Neuronal stem cell (in vitro differentiated cells): ENCODE measurements at places on chromosomes 7 and 10.

DNA sequence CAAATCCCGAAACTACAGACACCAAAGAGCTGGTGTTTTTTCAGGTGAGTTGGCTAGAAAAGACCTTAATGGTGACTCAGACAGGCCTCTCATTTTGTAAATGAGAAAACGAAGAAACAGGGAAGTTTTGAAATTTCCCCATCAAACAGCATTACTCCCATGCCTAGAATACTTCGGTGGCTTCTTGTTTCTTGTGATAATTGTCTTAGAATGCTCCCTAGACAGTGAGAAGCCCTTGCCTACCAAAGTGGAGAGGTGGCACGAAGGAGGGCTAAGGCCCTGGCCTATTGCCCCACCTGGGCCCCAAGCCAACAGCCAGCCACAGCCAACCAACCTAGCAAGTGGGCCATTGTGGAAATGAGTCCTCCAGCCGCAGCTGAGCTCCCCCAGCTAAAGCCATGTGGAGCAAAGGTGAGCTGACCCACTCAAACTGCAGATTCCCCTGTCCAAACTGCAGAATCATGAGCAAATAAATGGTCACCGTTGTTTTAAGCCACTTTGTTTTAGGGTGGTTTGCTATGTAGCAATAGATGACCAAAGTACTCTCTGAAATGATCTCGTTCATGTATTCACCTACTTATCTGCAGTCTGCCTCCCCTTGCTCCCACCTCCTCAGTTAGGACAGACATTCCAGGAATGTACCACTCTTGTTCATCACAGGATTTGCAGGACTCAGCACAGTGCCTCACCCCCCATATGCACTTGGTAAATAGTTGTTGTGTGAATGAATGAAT is 97.7 kb upstream of the FGFR2 start:
- DNase-seq = no peak

- no peak for DNase-seq
Measured at GRCh38 chr10:88889559-88890337, 9.7 kb downstream of the STAMBPL1 start.

- DNase-seq = no peak
Measured at GRCh38 chr7:82840061-82840460, 322.6 kb downstream of the PCLO start.

GRCh38 chr7:157433628-157434027 is 96.8 kb downstream of the DNAJB6 start:
- no peak for DNase-seq

DNA sequence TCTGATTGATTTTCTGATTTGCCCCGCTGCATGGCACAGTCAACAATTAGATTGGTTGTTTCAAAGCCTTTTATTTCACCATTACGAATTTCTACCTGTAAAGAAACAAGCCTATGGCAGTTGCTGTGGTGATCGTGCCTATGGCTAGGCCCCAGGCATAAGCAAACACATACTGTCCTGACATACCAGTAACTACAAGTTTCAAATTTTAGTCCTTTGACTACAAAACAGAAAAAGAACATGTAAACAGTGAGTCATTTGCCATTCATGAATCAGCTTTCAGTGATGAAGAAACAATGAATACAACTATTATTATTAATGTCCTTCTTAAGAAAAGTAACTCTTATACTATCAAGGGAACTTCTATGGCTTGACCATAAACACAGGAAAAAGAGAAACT is 168.0 kb upstream of the LRRN3 start:
- no peak for DNase-seq

DNA sequence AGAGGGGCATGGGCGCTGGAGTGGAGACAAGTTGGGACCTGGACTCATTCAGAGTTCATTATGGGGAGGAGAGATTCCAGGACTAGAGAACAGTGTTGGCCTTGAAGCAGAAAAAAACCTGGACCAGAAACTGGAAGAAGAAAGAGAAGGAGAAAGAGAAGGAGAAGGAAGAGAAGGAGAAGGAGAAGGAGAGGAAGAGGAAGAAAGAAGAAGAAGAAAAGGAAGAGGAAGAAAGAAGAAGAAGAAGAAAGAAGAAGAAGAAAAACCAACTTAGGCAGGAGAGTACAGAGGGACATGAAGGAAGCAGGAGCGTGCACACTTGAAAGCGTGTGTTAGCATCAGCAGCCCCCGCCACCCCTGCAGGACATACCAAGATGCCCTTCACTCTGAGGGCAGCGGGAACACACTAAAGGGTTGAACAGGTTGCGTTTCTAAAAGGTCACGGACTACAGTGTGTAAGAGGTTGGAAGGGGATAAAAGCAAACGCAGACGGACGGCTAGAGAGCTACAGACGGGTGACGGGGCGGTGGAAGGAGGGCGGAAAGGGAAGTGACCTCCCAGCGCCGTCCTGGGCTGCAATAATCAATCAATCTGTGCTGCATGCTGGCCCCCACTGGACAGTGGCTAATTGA is 95.3 kb downstream of the SEC61G start:
- no peak for DNase-seq

DNA sequence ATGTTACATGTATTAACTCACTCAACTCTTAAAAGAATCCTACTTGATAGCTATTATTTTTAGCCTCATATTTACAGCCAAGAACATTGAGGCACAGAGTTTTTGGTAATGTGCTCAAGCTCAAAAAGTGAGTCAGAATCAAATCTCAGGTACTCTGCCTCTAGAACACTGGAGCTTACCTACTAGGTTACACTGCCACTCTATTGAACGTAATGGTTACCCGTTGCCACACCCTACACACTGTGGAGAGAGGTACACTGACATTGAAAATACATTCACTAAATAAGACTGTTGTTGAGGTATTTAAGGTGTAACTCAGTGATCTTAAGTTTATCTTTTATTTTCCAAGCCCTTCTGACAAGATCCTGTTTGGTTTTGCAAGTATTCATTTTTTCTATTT is 17.9 kb downstream of the SLC26A3 start:
- DNase-seq = no peak

GRCh38 chr7:28748346-28748745 is 209.8 kb downstream of the TRIL start:
- DNase-seq = no peak

GRCh38 chr10:110254467-110254866 is 47.1 kb downstream of the MXI1 start:
- no peak for DNase-seq

- no peak for DNase-seq
Measured at GRCh38 chr7:141320287-141320686, 230.9 kb upstream of the AGK start.

DNA sequence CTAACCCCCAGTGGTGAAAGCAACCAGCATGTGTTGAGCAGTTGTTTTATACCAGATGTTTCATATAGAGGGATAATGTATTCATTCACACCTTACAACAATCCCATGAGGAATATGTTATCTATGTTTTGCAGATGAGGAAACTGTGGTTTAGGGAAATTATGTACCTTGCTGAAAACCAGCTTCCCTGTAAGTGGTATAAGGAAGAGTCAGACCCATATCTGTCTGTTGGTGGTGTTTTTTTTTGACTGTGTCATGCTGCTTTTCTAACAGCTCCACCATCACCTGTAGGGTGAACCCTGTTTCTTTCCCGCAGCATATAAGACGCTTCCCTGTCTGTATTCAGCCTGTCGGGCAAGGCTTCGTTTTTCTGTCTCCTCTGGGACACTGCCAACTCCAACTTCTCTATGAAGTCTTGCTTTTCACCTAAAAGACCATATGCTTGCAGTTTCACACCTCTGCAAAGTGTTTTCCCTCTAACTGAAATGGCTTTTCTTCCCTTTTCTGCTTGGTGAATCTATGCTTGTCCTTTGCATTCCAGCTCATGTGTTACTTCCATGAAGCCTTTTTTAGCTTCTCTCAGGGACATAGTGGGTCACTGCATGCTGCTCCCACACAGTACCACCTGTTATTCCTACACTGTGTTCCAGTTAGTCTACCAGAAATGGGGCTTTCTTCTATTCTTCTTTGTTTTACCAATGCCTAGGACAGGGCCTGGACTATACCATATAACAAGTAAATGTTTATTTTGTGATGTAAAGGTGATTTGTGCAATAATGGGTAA is 92.8 kb downstream of the ST7 start:
- no peak for DNase-seq

DNA sequence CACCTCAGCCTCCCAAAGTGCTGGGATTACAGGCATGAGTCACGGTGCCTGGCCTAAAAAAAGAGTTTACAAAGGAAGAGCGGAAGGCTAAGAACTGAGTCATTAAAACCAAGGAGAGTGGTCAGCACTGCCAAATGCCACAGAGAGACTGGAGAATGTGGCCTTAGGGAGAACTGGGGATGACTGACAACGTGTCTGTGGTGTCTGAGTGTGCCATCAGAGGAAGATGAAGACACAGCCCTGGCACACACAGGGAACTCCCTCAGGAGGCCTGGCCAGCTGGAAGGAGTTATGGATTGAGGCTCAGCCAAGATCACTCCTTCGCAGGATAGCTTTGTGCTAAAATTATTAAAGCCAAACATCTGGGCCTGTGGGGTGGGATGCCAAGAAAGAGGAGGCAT is 3.9 kb upstream of the INA start:
- no peak for DNase-seq

- no peak for DNase-seq
Measured at GRCh38 chr10:35876248-35876647, 234.2 kb upstream of the FZD8 start.

DNA sequence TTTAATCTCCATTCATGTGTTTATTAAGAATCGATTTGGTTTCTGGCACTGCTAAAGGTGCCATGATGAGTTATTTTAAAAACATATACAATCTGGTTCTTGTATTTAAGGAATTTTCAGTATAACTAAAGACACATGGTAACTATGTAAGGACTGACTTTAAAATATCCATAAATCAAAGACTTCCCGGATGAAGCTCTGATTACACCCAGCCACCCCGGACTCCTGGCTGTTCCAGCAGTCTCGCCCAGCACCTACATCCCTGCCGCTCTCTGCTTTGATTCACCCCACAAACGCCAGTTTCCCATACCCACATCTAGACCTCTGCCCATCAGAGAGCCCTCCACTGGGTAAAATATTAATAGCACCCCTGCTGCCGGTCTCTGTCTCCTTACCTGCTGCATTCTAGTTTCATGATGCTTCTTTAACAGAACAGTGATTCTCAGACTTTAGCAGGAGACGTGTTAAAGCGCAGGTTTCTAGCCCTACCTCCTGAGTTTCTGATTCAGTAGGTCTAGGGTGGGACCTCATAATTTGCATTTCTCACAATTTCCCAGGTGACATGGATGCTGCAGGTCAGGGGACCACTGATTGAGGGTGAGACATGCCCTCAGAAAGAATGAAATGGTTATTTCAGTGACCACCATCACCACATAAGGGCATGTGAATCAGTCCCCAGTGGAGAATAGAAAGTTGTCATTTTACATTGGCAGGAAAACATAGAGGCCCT is 185.7 kb downstream of the KIAA1217 start:
- DNase-seq = no peak

DNA sequence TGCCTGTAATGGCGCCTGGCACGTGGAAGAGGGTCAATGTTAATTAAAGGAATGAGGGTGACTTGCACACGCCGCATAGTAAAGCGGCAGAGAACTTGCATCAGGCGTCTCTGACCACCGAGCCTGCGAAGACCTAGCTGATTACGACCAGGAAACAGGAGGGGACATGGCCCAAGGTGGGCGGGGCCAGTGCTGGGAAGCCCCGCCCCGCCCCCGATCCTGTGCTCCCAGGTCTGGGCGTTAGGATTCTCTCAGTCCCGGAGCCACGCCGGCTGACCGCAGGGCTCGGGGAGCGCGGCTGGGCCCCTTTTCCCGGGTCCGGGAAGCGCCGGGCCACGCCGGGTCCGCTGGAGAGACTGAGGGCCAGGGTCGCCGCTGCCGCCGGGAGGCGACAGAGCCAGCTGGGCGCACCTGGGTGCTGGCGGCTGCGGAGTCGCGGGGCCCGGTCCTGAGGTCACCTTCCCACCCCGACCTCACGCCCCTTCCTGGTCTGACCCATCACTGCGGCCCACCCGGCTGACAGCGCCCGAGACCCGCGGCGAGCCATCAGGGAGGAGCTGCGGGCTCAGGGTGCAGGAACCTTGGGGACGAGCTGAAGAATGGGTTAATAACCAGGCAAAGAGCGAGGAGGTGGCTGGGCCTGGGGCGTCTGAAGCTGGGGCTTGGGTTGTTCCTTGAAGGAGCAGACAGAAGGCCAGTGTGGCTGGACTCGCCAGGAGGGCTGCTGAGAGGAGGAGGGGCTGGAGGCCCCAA is 23.0 kb upstream of the GRID1 start:
- no peak for DNase-seq

DNA sequence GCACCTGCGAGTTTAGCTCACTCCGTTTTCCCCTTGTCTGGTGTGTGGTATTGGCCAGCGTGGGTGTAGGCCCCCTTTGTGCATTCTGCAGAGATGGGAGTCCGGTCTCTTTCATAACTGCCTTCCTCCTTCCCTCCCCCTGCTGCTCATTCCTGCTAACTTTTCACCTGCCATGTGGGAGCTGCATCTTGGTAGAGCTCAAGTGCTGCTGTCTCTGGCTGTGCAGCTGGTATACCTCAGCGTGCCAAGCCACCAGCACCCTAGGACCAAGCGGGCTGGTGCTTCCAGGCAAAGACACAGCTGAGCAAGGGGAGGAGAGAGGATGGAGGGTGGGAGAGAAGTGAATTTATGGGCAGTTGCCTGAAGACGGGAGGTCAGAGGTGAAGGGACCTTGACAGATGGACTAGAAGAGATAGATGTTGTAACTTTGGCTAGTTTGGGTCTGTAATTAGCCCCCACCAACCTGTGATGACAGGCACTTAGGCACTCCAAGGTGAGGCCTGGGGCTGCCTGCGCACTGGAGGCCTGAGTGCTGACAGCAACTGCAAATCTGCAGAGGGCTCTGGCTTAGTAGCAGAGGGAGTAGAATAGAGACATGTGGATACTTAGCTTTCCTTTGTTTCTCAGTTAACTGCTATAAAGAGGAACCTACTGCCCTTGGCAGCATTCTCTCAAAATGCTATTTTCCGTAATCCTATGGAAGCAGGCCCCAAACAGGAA is 148.8 kb upstream of the AGK start:
- no peak for DNase-seq

DNA sequence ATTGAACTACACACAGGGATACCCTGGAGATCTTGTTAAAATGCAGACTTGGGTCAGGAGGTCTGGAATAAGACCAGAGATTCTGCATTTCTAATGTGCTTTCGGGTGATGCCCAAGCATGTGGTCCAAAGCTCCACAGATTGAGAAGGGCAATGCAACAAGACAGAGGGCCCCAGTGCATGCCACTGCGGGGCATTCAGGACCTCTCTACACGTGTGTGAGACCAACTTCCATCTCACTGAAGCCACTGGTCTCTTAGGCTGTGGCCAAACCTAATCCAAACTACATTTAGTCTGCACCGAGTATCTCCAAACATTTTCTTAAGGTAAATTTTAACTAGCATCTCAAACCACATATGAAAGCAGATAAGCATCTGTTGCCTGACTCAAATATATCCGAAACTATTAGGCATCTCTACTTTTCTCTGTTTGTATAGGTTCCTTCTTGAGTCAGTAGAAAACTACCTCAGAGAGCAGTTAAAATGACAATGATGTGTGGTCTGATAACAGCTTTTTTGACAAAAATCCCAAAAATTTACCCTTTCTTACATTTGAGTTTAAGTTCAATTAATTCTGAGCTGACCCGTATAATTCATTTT is 107.5 kb downstream of the ELMO1 start:
- DNase-seq = no peak

DNA sequence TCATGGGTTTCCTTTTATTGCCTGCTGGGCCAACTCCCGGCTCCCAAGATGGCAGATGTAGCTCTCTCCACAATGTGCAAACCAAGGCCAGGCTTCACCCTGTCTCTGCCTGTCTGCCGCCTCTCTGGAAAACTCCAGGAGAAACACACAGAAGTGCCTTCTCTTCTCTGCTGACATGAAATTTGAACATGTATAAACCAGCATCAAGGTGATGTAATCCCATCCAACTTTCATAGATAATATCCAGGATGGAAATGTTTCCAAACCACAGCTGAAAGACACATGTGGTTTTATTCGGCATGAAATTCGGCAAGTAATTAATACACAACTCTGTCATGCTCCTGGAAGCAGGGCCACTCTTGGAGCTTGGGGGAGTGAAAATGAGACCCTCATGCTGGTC is 297.2 kb downstream of the C7orf25 start:
- DNase-seq = no peak
